Activated CD4-positive, alpha-beta T cell treated with anti-CD3 and anti-CD28 coated beads, Interleukin-2, amount 50 U/mL, for 4 hours (primary cell): ENCODE measurements at places on chromosomes 5 and 9.
A peak's percentile ranks its signal among the peaks of the same experiment; 100 is the strongest.

GRCh38 chr5:15487228-15487627, 12.8 kb upstream of the FBXL7 start:
- DNase-seq: no peak

DNA sequence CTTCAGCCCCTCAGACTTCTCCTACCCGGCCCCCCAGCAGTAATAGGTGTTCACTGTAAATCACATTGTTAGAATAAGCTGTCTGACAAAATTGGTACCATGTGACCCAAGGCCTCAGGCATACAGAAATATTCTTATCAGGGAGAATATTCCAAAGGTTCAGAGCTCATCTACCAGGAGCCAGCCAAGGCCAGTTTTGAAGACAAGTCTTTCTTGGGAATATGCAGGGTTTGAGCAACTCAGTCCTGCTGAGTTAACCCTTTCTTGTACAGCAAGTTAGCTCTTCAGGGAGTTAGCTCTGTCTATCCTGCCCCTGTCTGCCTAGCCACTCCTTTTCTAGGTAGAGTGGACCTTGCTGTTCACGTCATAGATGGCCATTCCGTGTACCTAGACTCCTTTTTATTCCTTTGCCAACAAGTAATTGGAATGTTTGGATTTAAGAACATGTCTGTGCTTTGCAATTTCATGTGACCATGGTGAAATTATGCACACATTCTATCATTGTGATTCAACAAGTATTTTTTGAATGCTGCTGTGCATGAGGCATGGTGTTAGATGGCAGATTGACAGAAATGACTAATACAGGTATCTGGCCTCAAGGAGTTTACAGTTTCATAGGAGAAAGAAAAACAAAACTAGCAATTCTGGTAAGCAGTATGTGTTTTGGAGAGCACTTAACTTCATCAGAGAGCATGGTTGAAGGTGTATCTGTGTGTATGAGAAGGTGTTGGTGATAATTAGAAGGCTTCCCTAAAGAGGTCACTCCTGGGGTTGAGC, 22.6 kb downstream of the TGFBR1 start:
- DNase-seq: no peak

DNA sequence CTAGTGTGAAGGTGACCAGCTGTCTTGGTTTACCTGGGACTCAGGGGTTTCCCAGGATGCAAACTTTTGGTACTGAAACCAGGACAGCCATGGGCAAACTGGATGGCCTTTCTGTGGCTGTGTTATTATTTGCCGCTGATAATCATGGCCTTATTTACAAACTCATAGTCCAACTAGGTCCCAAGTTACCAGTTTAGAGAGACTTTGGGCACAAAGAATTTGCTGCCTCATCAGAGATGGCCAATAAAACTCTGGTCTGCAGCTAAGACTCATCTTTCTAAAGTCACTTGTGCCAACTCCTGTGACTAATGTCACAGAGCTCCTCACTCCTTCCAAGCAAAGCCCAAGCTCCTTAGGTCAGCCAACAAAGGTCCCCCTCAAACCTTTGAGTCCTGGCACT, 47.5 kb upstream of the PLPP6 start:
- no peak for DNase-seq

DNA sequence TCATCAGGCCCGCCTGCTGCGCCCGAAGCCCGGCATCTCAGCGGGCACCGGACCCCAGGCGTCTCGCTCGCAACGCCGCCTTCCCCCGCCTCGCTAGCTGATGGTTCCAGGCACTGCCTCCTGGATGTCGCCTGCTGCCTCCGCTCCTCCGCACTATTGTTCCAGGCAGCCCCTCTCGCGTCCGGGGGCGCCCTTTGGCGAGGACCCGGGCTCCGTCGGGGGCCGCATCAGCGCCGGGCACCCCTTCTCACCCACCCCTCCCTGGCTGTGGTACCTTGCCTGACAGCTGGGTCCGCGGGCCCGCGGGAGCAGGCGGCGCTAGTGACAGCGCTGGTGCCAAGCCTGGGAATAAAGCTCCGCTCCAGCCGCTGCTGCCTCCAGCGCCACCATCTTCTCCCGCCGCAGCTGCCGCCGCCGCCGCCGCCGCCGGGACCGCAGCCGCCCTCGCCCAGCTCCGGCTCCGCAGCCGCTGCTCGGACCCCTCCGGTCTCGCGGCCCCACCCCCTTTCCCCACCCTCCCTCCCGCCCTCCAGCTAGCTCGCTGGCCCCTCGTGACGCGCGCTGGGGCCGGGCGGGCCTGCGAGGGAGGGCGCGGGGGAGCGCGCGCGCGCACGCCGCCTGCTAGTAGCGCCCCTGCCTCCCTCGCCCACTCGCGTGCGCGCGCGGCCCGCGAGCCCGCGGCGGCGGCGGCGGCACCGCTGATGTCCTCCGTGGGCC, at the start of gene APBA1:
Gene APBA1 (minus strand): TSS at position 493 of the 717 bp plus-strand sequence.
- DNase-seq: peak; percentile 30
